ENCODE measurements at places on chromosomes 3 and 15. TPM values are rescaled to one million over a fixed set of nuclear protein-coding genes. Genes with fewer than 3 reads are reported as not detected.

GRCh38 chr3:114299421-114299820 lies 5.6 kb downstream of the TIGIT start:
- peaks cover 4% of the 10 kb centered on the region for H3K4me1 ChIP-seq
- H3K27ac ChIP-seq, result no peak overlapping the region
- H3K27me3 ChIP-seq, result peaks cover 1% of the 10 kb centered on the region
- no peak overlapping the region for H3K4me3 ChIP-seq

- no peak overlapping the region for H3K4me3 ChIP-seq
- no peaks in the 10 kb centered on the region for H3K4me1 ChIP-seq
- no peaks in the 10 kb centered on the region for H3K27me3 ChIP-seq
- no peak for DNase-seq
- H3K27ac ChIP-seq, result no peak overlapping the region
These were observed 48.7 kb downstream of the EFCAB12 start for GRCh38 chr3:129379582-129380358.

- H3K4me1 ChIP-seq, result no peaks in the 10 kb centered on the region
- H3K4me3 ChIP-seq, result no peak overlapping the region
- H3K27me3 ChIP-seq, result no peaks in the 10 kb centered on the region
- no peak for DNase-seq
- H3K36me3 ChIP-seq, result peaks cover 11% of the 10 kb centered on the region
- no peak overlapping the region for H3K27ac ChIP-seq
These were observed 9.6 kb upstream of the FOXP1 start for GRCh38 chr3:71593106-71593505.

DNA sequence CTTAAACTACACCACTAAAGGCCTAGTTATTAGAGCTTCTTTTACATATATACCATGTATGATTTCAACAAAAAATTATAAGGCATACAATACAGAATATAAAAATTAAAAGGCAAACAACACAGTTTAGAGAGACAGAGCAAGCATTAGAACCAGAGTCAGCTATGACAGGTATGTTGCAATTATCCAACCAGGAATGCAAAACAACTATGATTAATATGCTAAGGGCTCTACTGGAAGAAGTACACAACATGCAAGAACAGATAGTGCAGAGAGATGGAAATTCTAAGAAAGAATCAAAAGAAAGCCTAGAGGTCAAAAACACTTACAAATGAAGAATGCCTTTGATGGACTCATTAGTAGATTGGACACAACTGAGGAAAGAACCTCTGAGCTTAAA lies 39.6 kb downstream of the CCDC54 start:
- H3K27me3 ChIP-seq, result peaks cover 10% of the 10 kb centered on the region
- H3K27ac ChIP-seq, result no peak overlapping the region
- peaks cover 27% of the 10 kb centered on the region for H3K4me1 ChIP-seq
- H3K4me3 ChIP-seq, result no peak overlapping the region
- peaks cover 6% of the 10 kb centered on the region for H3K36me3 ChIP-seq

DNA sequence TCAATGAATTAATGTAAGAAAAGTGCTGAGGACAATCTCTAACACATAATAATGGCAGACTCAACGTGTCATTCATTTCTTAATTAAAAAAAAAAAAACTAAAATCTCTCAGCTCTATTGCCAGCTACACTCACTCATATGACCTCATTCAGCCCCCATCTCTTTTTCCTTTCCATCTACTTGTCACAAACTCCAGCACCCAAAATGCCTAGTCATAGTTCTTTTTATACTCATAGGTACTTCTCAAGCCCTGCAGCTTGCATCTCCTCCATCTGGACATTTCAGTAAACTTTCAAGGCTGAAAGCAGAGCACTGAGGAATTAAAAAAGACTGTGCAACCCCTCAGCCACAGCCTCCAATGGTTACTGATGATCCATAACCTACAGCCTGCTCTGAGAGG lies 109.8 kb downstream of the PLCH1 start:
- no peaks in the 10 kb centered on the region for H3K4me1 ChIP-seq
- DNase-seq, result no peak
- no peak overlapping the region for H3K4me3 ChIP-seq

DNA sequence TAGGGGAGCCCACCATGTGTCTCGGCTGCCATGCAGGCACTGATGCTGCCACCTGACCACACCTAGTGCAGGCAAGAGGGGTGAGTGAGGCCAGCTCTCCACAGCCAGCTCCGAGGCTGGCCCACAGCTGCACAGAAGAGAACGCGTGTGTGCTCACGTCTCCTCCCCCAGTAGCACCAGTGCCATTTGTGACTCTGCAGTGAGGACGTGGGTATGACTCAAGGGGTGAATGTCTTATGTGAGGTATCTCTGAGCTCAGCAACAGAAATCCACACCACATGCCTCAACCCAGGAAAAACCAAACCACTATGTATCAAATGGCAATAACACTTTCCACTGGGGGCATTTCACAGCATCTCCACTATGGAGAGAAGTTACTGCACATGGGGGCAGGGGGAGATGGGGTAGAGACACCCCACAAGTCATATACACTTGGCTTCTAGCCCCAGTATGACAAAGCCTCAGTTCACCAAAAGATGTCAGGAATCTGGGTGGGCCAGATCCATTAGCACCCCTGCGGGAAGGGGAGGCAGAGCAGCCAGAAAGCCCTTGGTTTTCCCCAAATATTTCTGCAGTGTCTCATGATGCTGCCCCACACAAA lies 87.6 kb downstream of the LRIG1 start:
- no peak overlapping the region for H3K4me3 ChIP-seq
- no peaks in the 10 kb centered on the region for H3K27me3 ChIP-seq
- peaks cover 16% of the 10 kb centered on the region for H3K36me3 ChIP-seq
- peaks cover 6% of the 10 kb centered on the region for H3K4me1 ChIP-seq

DNA sequence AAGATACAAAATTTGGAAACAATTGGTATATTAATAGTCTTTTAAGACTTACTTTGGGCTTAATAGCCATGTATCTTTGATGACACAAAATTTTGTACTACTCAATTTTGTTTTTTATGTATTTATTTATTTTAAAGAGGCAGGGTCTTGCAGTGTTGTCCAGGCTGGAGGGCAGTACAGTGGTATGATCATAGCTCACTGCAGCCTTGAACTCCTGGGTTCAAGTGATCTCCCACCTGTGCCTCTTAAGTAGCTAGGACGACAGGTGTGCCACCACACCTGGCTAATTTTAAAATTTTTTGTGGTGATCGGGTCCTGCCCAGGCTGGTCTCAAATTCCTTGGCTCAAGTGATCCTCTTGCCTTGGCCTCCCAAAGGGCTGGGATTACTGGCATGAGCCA lies 6.5 kb downstream of the SPRED1 start:
- DNase-seq, result no peak
- H3K4me3 ChIP-seq, result no peak overlapping the region
- peaks cover 6% of the 10 kb centered on the region for H3K4me1 ChIP-seq
- no peaks in the 10 kb centered on the region for H3K36me3 ChIP-seq
- no peak overlapping the region for H3K27ac ChIP-seq

The CCRL2 gene
- 5.3 TPM for total RNA-seq

The BFSP2 gene
- not detected for total RNA-seq

The FBLN2 gene
- not detected for total RNA-seq

Data from activated CD4-positive, alpha-beta T cell treated with anti-CD3 and anti-CD28 coated beads, Interleukin-2, amount 10 ng/mL, durations not matched to agents 7 days and 5 days (primary cell).